ENCODE measurements at places on chromosomes 11 and 22.

GRCh38 chr11:12540075-12540680 is 134.0 kb upstream of the TEAD1 start:
- H3K4me3 ChIP-seq, result no peak overlapping the region
- peak; percentile 65 for DNase-seq
- H3K27me3 ChIP-seq, result no peaks in the 10 kb centered on the region
- H3K4me1 ChIP-seq, result peaks cover 39% of the 10 kb centered on the region
- no peaks in the 10 kb centered on the region for H3K36me3 ChIP-seq
- H3K27ac ChIP-seq, result peak overlapping the region; percentile 64

DNA sequence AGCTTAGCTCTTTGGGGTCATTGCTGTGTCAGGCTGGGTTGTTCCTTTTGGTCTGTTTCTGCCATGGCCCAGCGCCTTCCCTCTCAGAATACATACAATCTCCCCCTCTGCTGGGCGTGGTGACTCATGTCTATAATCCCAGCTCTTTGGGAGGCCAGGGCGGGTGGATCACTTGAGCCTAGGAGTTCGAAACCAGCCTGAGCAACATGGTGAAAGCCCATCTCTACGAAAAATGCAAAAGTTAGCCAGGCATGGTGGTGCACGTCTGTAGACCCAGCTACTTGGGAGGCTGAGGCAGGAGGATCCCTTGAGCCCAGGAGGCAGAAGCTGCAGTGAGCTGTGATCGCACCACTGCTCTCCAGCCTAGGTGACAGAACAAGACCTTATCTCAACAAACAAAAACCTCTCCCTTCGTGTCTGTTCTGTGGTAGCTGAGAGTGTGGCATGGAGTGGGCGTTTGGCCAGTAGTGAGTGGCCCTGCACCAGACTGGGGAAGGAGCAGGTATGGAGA is 46.7 kb upstream of the RAB1B start:
- DNase-seq, result peak; percentile 70
- H3K27ac ChIP-seq, result no peak overlapping the region

DNA sequence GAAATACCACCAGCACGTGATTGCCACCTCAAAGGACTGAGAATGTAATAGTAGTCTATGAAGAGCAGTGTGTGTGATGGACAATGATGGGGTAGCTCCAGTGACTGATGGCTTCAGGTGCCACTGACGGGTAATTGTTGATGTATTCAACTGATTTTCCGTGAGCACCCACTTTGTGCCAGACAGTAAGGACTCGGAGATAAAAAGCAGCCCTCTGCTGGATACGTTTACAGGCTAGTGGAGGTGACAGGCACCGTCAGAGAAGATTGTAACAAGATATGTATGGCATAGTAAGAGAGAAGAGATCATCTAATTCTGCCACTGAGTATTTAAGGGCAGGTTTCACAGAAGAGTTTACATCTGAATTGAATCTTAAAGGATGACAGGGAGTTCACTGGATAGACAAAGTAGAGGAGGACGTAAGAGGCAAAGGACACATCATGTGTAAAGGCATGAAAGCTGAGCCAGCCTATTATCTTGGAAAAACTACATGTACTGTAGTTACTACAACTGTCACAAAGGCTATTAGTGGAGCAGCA is 1.1 kb upstream of the ENTHD1 start:
- no peaks in the 10 kb centered on the region for H3K27me3 ChIP-seq
- H3K36me3 ChIP-seq, result no peaks in the 10 kb centered on the region
- no peaks in the 10 kb centered on the region for H3K4me1 ChIP-seq
- no peak overlapping the region for H3K4me3 ChIP-seq

DNA sequence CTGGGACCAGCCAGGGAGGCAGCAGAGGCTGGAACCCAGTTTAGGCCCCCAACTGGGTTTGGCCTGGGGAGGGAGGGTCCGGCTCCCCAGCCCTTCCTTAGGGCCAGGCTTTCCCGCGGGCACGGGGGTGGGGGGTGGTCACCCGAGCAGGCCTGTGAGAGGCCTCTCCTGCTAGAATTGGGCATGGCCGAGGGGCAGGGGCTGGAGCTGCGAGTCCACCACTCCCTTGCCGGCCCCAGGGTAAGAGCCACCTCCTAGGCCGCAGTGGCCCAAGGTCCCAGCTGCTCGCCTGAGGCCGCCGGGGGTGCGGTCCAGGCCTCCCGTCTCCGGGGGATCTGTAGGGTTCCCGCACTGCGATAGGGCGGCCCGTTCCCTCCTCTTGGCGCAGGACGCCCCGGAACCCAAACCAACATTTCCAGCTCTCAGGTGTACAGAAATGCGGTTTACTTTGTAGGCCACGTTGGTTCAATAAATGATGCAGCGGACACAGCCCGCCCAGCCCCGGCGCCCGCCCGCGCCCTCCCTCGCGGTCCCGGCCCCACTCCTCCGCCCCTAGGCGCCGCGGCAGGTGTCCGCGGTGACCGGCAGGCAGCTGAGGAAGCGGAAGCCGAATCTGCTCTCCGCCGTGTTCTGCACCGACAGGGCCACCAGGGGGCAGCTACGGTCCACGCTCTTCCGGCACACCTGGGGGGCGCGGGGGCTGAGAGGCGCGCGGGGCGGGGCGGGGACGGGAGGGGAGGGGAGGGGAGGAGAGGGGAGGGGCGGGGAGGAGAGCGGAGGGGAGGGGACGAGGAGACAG is 5.9 kb downstream of the LMNTD2 start:
- H3K4me3 ChIP-seq, result peak overlapping the region; percentile 30
- H3K27me3 ChIP-seq, result peaks cover 14% of the 10 kb centered on the region
- H3K36me3 ChIP-seq, result no peaks in the 10 kb centered on the region
- peaks cover 20% of the 10 kb centered on the region for H3K4me1 ChIP-seq
- DNase-seq, result no peak

GRCh38 chr11:2599561-2600189 is 100.1 kb downstream of the KCNQ1OT1 start:
- H3K4me3 ChIP-seq, result no peak overlapping the region
- DNase-seq, result no peak
- H3K27me3 ChIP-seq, result no peaks in the 10 kb centered on the region
- no peaks in the 10 kb centered on the region for H3K36me3 ChIP-seq
- no peak overlapping the region for H3K27ac ChIP-seq

DNA sequence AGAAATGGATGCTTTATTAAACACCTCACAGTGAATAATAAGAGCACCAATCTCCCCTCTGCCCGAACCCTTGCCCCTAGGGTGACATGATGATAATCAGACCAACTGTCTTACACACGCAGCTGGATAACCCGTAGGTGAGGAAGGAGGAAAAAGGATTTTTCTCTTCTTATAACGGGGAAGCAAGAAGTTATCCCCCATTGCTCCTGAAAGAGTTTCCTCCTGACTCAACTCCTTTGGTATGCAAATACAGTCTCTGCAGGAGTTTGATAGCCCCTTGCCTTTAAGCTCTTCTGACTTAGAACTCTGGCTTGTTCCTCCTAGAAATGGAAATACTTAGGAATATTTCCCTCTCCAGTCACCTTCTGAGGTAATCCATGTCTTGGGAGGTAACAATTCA is 455.8 kb downstream of the TMEM135 start:
- H3K4me1 ChIP-seq, result no peaks in the 10 kb centered on the region
- DNase-seq, result no peak
- H3K4me3 ChIP-seq, result no peak overlapping the region

- no peak overlapping the region for H3K27ac ChIP-seq
- H3K36me3 ChIP-seq, result no peaks in the 10 kb centered on the region
- peak overlapping the region; percentile 22 for H3K4me3 ChIP-seq
- H3K4me1 ChIP-seq, result peaks cover 44% of the 10 kb centered on the region
Observed at GRCh38 chr22:19756288-19757128, 4.1 kb upstream of the TBX1 start.

- H3K27ac ChIP-seq, result peak overlapping the region; percentile 42
- no peaks in the 10 kb centered on the region for H3K27me3 ChIP-seq
- peak overlapping the region; percentile 61 for H3K4me3 ChIP-seq
- H3K4me1 ChIP-seq, result peaks cover 27% of the 10 kb centered on the region
Observed at GRCh38 chr11:561148-562003, 606 bp downstream of the RASSF7 start.

All from vagina (tissue), 2 donors.